ENCODE measurements at places on chromosomes 7 and 10. TPM values are rescaled to one million over a fixed set of nuclear protein-coding genes. Genes with fewer than 3 reads are reported as not detected.

DNA sequence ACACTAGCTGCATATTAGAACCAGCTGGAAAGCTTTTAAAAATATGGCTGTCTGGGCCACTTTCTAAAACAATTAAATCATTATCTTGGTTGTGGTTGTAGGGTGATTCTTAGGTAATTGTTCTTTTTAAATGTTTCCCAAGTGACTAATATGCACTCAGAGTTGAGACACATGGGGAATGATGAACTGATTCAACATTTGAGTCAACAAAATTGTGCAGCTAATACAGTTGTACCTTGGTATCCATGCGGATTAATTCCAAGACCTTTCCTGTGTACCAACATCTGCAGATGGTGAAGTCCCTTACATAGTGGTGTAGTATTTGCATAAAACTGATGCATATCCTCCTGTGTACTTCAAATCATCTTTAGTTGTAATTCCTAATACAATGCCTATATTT, 242.2 kb downstream of the ATRNL1 start:
- DNase-seq = no peak

GRCh38 chr10:77420947-77421523, 216.6 kb downstream of the KCNMA1 start:
- DNase-seq = no peak

DNA sequence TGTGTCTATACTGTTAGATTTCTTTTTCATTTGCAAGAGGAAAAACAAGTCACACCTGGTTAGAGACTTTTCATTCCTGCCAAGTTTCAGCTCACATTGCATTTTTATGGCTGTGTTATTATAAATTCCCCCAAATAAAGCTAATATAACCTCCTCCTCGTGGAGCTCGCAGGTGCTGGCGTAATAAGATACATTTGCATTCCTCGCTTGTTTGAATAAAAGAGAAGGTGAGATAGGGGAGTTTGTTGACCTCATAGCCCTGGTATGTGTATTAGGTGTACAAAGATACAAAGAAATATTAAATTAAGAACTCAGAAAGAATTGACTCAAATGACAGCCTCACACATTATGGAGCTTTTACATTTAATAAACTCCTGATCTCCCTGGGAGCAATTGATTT, 257.7 kb upstream of the SP8 start:
- DNase-seq = no peak

DNA sequence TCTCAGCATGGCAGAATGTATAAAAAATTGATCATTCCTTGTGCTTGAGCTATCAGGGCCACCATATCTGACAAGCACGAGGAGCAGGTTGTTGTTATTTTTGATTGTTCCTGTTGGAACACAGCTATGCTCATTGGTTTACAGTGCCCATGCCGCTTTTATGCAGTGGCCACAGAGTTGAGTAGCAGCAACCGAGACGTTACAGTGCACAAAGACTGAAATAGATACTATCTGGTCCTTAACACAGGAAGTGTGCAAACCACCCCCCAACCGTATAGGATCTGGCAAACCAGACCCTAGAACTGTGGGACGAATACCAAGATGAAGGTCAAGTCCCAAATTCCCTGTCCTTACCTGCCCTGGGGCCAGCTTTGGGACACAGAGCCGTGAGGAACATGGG, 216.6 kb downstream of the KLF6 start:
- no peak for DNase-seq

DNA sequence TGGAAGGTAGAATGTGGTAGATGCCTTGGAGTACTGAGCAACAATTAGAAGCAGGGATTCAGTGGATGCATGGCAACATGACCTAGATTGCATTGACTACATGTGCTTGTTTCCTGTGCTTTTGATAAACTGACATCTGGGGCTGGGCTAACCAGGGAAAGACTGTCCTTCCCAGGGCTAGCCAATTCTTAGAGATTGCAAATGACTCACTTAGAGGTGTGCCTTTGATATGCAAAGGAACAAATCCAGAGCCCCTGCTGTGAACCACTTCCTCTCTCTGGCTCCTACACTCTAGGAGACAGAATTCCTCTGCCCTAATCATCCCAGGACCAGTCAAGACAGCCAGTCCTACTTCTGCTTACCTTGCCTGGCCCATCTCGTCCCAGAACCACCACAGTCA, 651.5 kb downstream of the LRMDA start:
- DNase-seq = no peak

CPED1 gene
- total RNA-seq = 4.8 TPM

CYP2W1 gene
- total RNA-seq = not detected

Measured in gastrocnemius medialis (tissue), 4 donors.